ENCODE measurements at places on chromosomes 6 and 20.

- DNase-seq: no peak
Observed at GRCh38 chr6:134318236-134318973, 493 bp upstream of the SGK1 start.

- DNase-seq: no peak
Observed at GRCh38 chr6:170040115-170040500, 250.8 kb downstream of the DLL1 start.

- DNase-seq: no peak
Observed at GRCh38 chr6:128379577-128379976, 140.8 kb downstream of the PTPRK start.

DNA sequence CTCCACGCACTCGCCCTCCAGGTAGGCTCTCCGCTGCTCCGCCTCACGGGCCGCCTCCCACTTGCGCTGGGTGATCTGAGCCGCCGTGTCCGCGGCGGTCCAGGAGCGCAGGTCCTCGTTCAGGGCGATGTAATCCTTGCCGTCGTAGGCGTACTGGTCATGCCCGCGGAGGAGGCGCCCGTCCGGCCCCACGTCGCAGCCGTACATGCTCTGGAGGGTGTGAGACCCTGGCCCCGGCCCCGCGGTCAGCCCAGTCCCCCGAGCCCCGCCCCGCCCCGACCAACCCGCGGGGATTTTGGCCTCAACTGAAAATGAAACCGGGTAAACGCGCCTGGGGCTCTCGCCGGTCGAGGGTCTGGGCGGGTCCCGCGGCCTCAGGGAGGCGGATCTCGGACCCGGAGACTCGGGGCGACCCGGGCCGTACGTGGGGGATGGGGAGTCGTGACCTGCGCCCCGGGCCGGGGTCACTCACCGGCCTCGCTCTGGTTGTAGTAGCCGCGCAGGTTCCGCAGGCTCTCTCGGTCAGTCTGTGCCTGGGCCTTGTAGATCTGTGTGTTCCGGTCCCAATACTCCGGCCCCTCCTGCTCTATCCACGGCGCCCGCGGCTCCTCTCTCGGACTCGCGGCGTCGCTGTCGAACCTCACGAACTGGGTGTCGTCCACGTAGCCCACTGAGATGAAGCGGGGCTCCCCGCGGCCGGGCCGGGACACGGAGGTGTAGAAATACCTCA is 598 bp downstream of the HLA-B start:
- DNase-seq: no peak

- no peak for DNase-seq
Observed at GRCh38 chr20:16816192-16816591, 68.0 kb downstream of the OTOR start.

All from T-helper 17 cell (primary cell).